Eye (tissue), 1 donor: ENCODE measurements at places on chromosomes 16 and 17.

DNA sequence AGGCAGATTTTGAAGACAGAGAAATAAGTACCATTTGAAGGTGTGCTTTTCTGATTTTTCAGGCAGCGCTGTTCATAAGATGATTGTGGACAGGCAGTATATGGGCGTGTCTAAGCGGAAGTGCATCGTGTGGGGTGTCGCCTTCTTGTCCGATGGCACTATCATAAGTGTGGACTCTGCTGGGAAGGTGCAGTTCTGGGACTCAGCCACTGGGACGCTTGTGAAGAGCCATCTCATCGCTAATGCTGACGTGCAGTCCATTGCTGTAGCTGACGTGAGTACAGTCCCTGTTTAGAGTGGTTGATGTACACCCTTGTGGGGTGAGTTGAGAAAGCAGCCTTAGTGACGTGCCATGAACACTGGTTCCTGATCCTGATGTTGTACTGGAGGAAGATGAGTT, 10.7 kb downstream of the UTP4 start:
- no peak for DNase-seq

DNA sequence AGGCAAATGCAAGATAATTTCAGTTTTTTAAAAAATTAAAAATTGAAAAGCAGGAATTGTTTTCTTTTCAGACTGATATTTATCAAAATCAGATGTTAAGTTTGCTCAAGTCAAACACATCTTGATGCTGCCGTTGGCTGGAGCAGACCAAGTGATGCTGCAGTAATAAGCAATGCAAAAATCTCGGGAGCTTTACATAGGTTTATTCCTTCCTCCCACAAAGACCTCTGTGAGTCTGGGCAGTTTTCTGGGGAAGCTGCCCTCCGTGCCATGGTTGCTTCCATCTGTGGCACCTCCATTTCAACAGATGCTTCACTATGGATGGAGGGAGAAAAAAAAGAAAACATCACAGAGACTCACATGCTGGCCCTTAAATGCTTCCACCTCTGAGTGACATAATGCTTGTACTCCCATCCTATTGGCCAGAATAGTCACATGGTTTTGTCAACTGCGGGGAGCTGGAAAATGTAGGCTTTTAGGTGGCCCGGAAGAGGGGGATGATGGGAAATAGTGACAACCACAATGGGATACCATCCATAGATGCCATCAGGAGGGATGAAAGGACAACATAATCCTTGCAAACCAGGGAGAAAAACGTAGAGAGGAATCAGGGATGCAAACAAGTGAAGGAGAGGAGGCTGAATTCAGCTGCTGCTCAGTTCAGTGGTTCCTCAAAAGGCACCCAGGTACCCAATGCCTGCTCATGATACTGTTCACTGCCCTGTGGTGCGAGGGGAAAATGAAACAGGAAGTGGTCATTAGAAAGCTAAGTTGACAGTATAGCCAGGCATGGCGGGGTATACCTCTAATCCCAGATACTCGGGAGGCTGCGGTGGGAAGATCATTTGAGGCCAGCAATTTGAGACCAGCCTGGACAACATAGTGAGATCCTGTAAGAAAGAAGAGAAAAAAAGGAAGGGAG, 13.5 kb upstream of the ERCC4 start:
- no peak for DNase-seq

GRCh38 chr17:30236297-30236624, 764 bp upstream of the SLC6A4 start:
- DNase-seq, result peak; percentile 34

GRCh38 chr17:81966343-81967243, 5.6 kb upstream of the NOTUM start:
- peak; percentile 88 for DNase-seq

DNA sequence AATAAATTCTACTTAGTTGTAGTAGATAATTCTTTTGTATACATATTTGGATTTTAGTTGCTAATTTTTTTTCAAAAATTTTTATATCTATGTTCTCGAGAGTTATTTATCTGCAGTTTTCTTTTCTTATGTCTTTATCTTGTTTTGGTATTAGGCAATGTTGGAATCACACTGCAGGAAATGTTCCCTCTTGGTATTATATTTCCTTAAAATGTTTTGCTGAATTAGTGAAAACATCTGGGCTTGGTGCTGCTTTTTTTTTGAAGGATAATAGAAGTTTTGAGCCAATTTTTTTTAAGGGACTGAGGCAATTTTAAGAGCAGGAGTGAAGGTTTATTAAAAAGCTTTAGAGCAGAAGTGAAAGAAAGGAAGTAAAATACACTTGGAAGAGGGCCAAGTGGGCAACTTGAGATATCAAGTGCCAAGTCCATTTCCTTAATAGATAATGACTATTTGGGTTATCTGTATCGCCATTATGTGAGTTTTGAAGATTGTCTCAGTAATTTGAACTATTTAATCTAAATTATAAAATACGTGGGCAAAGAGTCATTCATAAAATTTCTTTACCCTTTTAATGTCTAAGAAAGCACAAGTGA, 1390.1 kb upstream of the CDH8 start:
- no peak for DNase-seq

DNA sequence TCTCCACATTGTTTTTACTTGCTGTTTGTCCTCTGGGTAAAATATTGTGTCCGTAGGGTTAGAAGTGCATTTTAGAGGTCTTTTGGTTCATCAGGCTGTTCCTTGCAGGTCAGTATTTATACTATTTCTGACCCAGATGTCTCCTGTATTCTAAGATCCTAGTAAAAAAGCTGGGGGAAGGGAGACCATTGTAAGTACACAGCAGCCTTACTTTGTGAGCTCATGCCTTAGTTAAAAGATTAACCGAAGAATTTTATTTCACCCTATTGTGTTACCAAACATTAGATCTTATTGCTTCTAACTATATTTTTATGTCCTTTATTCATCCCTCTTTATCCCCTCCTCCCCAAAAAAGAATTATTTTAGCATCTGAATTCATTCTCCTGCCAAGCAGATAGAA, 444.1 kb upstream of the RBFOX1 start:
- DNase-seq, result no peak

DNA sequence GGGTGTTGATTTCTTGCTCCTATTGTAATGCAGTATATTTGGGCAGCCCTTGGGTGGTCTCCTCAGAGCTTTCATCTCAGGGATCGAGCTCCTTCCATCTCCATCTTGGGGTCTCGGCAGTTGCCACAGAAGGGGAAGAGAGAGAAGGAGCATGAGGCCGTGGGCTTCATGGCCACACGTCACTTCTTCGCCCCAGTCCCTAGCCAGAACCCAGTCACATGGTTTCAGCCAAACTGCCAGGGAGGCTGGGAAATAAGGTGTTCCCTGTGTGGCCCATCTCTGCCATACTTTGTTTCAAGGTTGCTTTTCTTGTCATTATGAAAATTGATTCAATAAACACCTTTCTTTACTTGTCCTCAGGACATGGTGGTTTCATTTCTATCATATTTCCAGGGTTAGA, 68.4 kb upstream of the NKD1 start:
- DNase-seq, result no peak

DNA sequence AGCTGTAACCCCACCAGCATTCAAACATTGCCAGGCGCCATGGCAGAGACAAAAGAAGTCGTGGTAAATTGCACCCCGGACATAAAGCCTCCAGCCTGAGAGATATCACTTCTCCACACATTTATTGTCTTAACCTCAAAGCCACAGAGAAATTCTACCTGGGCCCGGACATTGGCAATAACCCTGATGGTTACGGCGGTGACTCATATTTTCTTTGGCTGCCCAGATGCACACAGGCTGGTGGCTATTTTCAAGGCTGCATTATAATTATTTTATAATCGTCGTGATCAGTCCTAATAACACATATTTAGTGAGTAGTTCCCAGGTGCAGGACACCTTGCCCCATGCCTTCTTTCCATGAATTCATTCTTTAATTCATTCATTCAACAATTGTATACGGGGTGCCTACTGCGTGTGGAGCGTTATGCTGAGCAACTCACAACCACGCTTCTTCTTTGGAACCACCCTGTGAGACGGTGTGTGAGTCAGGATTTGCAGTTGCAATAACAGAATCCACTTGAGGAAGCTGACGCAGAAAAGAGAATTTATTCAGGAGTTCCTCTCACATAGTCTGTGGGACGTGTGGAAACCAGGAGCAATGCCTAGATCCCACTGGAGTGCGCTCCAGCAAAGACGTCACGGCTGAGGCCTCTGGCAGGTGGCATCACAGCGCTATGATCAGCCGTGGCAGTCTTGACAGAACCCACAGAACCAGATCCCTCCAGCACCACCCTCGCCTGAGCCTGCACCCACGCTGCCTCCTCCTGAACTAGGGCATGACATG, 245.7 kb downstream of the FOXL1 start:
- DNase-seq, result no peak

DNA sequence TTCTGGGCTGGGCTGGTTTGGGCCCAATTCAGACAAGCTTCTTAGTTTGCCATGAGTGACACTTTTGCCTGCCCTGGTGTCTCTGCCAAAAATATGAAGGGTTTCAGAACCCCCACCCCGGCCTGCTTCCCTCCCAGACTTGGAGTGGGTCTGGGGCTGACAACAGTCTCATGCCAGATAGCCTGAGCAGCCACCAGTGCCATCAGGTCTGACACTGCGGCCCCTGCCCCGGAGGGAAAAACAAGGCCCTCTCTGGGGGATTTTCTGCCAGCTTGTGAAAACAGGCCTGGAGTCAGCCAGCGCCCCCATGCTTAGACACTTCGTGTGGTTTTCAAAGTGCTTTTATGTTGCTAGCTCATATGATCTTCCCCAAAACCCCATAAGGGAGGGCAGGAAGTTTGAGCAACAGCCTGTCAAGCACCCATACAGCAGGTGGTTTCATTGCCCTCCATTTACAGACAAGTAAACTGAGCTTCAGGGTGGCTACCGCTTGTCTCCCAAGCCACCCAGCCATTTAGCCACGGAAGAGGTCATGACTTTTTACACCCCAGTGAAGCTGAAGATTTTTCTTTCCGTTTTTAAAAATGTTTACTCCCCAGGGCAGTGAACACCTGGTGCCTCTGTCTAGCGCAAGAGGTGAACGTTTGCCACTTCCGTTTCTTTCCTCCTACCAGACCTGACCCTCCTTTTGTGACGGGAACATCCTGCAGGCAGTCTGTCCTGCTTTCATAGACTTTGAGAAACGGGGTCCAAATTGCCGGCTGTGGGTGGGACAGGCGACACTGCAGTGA, 300.6 kb downstream of the SEC14L1 start:
- no peak for DNase-seq

GRCh38 chr17:32484628-32485027, 2.2 kb upstream of the CDK5R1 start:
- no peak for DNase-seq

DNA sequence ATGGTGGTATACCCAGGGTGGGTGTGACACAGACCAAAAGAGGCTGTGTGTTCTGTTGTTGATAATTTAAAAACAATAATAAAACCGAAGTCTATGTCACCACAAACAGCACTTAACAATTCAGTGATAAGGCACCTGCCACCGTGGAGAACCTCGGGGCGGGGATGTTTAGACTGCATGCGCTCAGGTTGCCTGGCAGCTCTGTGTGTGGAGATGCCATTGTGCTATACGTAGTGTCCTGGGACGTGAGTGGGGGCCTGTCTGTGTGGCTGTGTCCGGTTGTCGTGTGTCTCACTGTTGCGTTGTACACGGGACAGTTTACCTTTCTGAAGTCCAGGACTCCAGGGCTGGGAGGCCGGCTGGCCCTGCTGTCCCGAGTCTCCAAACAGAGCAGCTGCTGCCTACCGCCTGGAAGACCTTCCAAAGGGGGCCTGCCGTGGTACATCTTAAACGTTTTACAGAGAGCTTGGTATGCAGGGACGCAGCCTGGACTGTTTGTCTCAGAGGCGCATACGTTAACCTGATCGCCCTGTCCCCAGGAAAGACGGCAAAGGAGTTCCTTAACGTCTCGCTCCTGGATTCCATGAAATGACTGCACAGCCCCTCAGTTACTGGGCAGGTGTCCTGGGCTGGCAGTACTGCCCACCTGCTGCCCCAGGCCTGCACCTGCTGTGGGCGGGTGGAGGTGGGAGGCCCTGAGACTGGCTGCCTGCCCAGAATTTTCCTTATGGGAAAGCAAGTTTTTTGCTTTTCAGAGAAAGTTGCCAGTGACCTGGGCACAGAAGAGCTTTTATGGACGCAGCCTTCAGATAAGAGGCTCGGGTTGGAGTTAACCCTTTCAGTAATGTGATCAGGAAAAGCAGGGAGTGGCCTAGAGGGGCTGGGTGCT, 19.0 kb downstream of the SPIRE2 start:
- DNase-seq, result no peak

DNA sequence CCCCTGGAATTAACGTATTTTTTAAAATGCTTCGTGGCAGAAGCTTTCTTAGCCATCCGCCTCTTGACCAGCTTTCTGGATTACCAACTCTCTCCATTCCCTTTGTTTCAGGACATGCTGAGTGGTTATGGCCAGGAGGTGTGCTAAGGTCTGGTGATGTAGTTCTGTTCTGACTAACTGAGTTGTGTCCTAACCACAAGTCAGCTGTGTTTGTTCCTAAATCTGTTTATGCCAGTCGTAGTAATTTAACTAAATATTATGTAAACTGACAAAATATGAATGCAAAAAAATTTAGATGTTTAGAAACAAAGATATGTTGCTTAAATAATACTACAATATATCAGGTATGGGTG, 61.6 kb downstream of the MRTFB start:
- no peak for DNase-seq
